NCI-H774 (cell line): ENCODE measurements at places on chromosomes 3 and 15.

GRCh38 chr15:79923079-79923514 lies 26.3 kb upstream of the MTHFS start:
- DNase-seq, result peak; percentile 25

DNA sequence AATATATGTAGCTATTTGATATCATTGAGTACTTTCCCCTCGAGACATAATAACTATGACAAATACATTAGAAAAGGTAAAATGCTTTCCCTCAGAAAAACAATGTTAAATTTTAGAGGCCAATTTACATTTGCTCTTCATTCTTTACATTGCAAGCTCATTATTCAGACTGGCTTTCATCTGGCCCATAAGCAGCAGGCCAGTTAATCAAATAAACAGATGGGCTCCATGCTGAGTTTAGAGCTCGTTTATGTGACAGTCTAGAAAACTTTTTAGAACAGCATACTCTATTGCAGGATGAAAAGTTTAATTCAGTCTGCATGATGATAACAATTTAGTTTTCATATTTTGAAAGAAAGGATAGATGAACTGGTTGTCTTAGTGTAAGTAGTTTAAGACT lies 150.6 kb downstream of the DUT start:
- DNase-seq, result no peak

GRCh38 chr3:141677701-141678100 lies 60.4 kb upstream of the RNF7 start:
- no peak for DNase-seq

DNA sequence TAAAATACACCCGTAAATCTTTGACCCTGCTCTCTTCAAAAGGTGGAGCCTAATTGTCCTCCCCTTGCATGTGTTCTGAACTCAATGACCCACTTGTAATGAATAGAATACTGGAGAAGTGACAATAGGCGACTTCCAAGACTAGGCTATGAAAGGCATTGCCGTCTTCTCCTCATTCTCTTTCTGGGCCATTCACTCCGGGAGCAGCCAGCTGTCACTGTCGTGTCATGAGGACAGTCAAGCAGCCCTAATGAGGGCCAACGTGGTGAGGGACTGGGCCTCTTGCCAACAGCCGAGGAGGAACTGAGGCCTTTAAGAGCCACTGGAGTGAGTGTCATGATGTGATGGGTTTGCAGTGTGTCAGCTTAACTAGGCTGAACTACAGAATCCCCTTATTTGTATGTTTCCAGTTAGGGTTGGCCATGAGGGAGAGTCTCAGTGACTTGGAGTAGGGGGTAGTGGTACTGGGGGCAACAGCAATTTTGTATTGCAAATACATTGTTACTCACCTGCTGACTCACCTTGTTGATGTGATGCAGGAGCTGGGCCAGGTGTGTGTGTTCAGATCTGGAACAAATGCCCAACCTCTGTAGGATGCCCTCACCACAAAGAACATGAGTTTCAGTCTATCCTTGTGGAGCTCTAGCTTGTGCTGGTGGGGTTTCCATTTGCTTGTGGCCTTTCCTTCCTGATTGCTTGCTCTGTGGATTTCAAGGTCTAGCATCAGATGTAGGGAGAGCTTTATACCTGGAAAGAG lies 188.5 kb upstream of the PROK2 start:
- DNase-seq, result peak; percentile 26

GRCh38 chr3:59514865-59515482 lies 465.1 kb upstream of the CFAP20DC start:
- no peak for DNase-seq

- peak; percentile 90 for DNase-seq
These were observed 88.0 kb downstream of the NUP210 start for GRCh38 chr3:13332158-13332557.

- no peak for DNase-seq
These were observed 152.7 kb downstream of the CHSY1 start for GRCh38 chr15:101099183-101099582.

DNA sequence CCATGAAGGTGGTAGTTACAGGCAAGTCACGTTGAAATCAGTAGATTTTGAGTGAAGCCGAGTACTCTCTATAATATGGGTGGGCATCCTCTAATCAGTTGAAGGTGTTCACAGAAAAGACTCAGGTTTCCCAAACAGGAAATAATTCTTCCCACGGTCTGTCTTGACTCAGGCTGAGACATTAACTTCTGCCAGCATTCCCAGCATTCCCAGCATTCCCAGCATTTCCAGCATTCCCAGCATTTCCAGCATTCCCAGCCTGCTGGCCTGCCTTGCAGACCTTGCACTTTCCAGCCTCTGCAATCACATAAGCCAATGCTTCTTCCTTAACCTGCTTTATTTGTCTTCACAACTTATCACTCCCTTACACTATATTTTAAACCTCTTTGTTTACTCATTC lies 542.3 kb upstream of the ROBO2 start:
- DNase-seq, result no peak

GRCh38 chr3:4497005-4497692 lies 4.0 kb downstream of the ITPR1 start:
- DNase-seq, result no peak

DNA sequence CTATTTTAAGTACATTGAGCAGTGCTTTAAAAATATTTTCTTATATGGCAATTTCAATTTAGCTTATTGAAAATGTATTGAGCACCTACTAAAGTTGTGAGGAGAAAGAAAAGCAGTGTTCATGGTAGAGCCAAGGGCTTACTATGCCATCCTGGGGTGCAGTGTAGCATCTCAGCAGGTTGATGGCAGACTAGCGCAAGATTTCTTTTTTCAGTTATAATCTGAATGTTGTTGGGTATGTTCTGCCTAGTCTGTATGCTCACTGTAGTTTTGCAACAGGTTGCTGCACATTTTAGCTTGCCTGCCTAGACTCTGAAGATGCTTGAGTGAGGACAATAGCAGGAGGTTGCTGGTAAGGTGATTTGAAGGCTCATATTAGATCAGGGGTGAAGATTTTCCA lies 103.1 kb upstream of the UNC13C start:
- DNase-seq, result no peak

GRCh38 chr3:71035314-71035713 lies 548.2 kb downstream of the FOXP1 start:
- DNase-seq, result no peak

GRCh38 chr3:13420045-13420830 lies at the start of gene NUP210:
NUP210 (minus strand) TSS chr3:13420322; CDS start chr3:13420226, 96 bp downstream.
- DNase-seq, result peak; percentile 73

- DNase-seq, result no peak
These were observed 494.7 kb upstream of the NECTIN3 start for GRCh38 chr3:110576960-110577359.

DNA sequence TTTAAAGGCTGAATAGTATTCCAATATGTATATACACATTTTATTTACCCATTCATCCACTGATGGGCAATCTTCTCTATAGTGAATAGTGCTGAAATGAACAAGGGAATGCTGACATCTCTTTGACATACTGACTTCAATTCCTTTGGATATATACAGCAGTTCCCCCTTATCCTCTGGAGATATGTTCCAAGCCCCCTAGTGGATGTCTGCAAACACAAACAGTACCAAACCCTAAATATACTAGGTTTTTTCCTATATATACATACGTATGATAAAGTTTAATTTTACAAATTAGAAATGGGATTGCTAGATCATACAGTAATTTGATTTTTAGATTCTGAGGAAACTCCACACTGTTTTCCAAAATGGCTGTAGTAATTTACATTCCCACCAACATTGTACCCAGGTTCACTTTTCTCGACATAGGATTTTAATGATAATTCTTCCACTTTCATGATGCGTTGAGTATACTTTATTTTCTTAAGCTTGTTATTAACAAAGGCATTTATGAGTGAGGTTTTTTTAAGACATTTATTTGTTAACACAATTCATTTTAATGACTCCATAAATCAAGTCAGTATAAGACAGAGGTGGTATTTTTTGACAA lies 38.2 kb downstream of the VPS13C start:
- DNase-seq, result no peak

DNA sequence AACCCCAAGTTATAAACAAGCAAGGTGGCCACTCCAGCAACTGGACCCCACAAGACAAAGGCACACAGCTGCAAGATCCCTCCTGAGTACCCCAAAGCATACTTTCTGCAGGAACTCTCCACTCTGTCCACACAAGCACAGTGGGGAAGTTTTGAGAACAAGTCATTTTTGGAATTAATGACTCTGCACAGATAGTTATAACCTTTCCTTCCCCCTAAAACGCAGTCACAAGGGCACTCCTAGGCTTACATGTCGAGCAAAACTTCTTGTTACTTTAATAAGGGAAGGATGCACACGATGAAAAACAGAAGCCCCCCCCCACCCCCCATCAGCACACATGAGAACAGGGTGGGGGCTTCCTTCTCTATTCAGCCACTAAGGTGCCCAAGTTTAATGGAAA lies 1.2 kb downstream of the STIMATE start:
- DNase-seq, result no peak

- DNase-seq, result no peak
These were observed 24.2 kb downstream of the ABHD2 start for GRCh38 chr15:89112341-89112971.

GRCh38 chr3:150142936-150143335 lies 172.2 kb upstream of the PFN2 start:
- no peak for DNase-seq

- no peak for DNase-seq
These were observed 384.3 kb upstream of the RARB start for GRCh38 chr3:25043749-25044148.

GRCh38 chr3:194380326-194380725 lies 10.8 kb upstream of the LRRC15 start:
- no peak for DNase-seq

- DNase-seq, result no peak
These were observed 68.4 kb downstream of the TTC23 start for GRCh38 chr15:99180964-99181306.

- DNase-seq, result no peak
These were observed 30.2 kb upstream of the ZNF609 start for GRCh38 chr15:64430000-64430735.

DNA sequence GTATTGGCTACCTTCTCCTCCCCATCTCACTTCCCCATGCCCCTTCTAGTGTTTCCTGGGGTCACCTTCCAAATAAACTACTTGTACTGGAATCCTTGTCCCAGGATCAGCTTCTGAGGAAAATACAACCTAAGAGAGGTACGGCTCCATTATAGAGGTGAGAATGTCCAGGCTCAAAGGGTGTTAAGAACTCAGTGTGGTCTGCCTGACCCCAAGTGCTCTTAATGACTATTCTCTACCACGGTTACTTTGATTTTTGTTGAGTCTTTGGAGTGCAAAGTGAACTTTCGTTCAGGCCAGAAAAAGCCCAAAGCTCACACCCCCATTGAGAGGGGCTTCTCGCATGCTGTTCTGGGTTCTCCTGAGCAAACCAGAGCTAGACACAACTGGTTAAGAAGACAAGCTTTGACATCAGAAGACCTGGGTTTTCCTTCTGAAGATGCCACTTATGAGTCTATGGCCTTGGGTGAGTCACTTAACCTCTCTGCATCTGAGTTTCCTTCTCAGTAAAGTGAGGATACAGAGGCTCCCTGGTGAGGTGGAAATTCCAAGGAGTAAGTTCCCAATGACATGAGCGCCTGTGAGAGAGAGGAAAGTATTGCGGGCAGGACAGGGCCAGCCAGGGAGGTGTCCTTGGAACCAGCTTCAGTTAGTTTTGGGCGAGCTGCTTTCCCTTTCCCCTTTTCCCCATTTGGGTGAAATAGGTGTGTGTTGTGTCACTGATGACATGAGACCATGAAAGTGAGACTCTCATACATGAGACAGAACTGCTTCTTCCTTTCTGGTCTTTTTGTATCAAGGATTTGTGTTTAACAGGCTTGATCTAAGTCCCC lies 475.0 kb upstream of the PROK2 start:
- no peak for DNase-seq

DNA sequence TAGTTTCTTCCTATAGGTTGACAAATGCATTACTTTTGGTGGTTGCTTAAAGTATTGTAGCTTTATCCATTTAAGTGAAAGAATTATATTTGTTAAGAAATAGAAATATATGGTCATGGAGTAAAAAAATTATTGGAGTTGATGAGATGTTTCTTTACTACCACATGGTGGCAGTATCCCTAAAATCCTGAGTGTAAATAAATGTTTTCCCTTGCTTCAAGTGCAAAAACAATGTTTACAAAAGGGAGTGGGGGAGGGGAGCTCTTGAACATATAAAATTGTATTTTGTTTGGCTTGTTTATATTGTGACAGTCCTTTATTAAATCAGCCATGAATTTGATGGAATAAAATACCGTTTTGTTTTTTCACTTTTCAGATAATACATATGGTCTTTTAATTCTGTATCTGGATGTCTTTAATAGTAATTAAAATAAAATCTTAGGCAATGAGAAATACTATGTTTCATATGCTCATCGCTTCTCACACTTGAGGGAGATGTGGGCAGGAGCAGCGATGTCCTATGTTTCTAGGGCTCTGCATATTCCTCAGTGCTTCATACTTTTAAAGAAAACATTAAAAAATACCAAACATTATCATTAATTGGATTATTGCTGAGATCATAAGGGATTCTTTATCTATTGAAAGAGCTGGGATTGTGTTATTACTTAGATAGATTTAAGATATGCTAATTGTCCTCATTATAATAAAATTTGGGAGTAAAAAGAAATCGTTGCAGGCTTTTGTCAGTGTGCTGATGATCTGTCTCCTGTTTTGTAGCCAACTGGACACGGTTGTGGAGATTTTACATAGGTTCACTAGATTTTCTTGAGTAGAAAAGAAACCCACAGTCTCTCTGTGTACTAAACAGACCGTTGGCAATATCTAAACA lies 349.7 kb downstream of the TUSC7 start:
- DNase-seq, result peak; percentile 45

- DNase-seq, result no peak
These were observed 33.3 kb downstream of the SLC41A3 start for GRCh38 chr3:126050626-126051025.

GRCh38 chr15:63306492-63307073 lies 29.2 kb downstream of the APH1B start:
- DNase-seq, result no peak

DNA sequence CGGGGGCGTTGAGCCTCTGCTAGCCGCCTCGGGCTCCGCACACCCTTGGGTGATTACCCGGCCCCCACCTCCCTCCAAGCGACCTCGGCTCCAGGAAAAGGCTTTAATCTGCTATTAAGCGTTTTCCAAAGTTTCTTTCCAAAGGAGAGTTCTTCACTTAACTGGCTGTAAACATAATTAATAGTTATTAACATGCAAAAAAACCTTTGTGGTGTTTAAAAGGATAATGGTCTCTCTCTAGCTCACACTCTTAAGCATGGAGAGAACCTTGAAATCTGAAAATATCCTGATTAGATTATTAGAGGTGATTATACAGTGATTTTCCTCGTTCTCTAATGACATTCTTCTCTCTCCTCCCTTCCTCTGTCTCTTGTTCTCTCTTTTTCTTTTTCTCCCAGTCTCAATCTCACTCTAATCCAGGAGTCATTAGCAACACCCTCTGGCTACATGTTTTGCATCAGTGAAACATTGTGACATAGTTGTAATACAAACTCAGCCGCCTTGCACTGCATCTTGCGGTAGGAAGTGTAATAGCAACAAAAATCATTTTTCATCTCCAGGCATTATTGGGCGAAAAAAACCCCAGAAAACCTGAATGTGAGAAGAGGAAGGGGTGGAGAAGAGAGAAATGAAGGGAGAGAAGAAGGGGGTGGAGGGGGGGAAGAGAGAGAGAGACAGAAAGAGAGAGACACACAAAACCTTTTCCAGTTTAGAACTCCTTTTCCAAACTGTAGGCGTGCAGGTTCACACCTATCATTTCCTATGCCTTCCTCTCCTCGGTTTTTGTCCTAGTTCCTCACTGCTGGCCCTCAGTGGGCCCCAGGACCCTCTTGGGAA lies 24.4 kb downstream of the NR2F2 start:
- DNase-seq, result no peak
